Motor neuron (in vitro differentiated cells): ENCODE measurements at places on chromosomes 13 and 19. TPM values are rescaled to one million over a fixed set of nuclear protein-coding genes. Genes with fewer than 3 reads are reported as not detected.

ZSWIM9 gene
- 0.75 and 1.1 TPM in 2 replicates for total RNA-seq

- no peak for ATAC-seq
These were observed 48.4 kb downstream of the CAB39L start for GRCh38 chr13:49395451-49395865.

DNA sequence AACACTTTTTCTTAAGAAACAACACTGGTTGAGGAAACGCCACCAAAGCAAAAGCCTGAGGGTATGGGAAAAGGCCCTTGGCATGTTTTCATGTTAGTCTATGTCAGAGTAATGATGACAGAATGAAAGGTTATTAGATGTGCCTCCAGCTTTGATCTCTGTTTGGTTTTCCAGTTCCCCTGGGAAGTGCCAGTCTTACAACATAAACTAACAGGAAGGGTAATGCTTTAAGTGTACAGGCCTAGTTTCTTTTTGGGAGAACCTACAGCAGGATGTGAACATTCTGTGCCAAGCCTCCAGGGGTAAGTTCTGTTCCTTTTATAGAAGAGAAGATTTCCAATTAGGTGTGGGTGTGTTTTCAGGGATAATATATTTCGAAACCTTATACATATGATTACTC, 121.7 kb downstream of the FNDC3A start:
- ATAC-seq = no peak

CADM4 gene
- 9.0 and 19.8 TPM in 2 replicates for total RNA-seq

GRCh38 chr13:80336370-80336769, 4.6 kb downstream of the SPRY2 start:
- no peak for ATAC-seq

GRCh38 chr19:34512254-34512822, 30.8 kb downstream of the WTIP start:
- peak; percentile 90 for ATAC-seq

- no peak for ATAC-seq
These were observed 902.3 kb upstream of the MIR17HG start for GRCh38 chr13:90445179-90445578.

- ATAC-seq = no peak
These were observed 18.6 kb upstream of the ZNF816 start for GRCh38 chr19:52981329-52981728.

ZNF841 gene
- total RNA-seq = 18.0 and 20.2 TPM in 2 replicates

- ATAC-seq = no peak
These were observed 7.5 kb upstream of the ZNF525 start for GRCh38 chr19:53357821-53358581.

DNA sequence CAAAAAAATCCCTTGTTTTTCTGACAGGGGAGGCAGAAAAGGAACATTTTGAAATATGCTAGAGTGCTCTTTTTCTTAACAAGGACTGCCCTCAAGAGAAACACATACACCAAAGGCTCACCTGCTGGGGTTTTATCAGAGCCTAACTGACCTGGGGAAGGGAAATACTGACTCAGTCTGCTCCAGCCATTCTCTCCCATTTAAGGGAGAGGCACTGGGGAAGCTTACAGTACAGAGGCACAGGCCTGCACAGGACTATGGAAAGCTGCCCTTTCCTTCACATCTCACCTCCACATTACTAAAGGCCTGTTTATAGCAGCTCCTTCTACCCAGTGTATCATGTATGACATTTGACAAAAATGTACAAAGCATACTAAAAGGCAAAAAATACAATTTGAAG, 30.3 kb downstream of the TNFRSF19 start:
- ATAC-seq = no peak

DNA sequence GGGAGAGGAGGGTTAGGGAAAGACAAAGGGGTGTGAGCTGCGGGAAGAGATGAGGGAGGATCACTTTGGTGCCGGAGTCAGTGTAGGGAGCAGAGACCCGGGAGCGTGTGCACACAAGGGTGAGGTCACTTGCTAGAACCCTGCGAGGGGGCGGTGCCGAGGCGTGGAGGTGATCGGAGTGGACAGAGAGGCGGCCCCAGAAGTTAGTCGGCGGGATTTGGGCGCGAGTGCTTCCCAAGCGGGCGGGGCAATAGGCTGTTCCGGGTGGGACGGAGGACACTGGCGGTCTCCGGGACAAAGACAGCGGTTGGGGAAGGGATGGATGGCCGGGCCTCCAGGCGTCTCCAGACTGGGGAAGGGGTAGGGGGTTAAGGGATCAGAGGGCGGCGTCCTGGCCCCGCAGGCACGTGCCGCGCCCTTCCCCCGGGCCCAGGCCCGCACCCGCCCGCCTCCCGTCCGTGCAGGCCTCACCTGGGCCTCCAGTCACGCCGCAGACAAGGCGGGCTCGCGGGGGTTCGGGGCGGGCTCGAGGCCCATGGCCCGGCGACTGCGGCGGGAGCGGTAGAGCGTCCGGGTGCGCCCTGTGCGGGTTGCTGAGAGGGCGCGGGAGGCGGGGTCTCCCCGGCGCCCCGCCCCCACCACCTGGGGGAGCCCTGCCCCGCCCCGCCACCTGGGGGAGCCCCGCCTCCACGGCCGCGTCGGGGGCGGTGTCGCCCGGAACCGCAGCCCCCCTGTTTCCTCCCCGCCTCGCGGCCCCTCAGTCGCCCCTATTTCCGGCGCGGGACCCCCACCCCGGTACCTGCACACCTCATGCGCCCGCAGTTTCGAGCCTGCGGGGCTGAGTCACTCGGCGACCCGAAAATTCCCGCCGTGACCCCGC, at the start of gene LPAR2:
Gene LPAR2, minus strand, starts transcription at position 600 of the 880 bp plus-strand sequence. CDS start 945 bp downstream, outside the sequence.
- peak; percentile 76 for ATAC-seq

GPI gene
- 134 and 160 TPM in 2 replicates for total RNA-seq
